HEK293T (cell line): ENCODE measurements at places on chromosomes 5 and 9.

DNA sequence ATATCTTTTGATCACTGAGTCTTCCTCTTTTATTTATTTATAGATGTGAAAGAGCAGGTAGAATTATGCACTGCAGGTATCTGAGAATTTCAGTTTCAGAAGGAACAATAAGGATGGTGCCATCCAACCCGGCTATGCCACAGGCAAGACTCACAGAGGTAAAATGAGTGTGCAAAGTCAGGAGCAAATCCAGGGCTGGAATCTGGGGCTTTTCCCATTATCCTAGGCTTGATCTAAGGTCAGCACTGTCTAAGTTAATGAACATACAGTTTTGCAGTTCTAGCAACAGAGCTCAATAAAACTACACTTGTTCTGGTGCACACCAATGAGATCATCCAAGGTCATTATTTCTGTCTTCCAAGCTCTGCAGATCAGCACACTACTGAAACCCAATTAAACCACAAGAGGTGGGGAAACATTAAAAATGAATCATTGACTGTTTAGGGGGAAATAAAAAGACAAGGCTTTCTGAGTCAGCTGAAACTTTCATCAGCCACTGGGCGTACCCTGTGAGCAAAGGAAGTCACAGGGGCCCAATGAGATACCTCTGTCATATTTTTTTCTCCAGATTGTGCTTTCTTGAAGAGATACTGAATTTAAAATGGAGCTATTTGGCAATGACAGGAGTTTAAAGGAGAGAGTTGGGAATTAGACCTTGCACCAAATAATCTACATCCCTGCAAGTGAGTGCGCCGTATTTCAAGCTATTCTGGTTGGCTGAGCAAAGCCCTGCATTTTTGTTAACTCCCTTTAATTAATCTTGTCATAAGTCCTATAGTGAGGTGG is 662.2 kb upstream of the ZNF608 start:
- peak; percentile 39 for DNase-seq

- DNase-seq, result no peak
Measured at GRCh38 chr5:60597572-60598320, 102.2 kb downstream of the DEPDC1B start.

GRCh38 chr9:85001925-85002324 is 332.4 kb downstream of the NTRK2 start:
- DNase-seq, result no peak

- DNase-seq, result no peak
Measured at GRCh38 chr5:120240706-120241105, 223.4 kb upstream of the PRR16 start.

- DNase-seq, result no peak
Measured at GRCh38 chr9:112091810-112092209, 83.3 kb downstream of the SUSD1 start.

DNA sequence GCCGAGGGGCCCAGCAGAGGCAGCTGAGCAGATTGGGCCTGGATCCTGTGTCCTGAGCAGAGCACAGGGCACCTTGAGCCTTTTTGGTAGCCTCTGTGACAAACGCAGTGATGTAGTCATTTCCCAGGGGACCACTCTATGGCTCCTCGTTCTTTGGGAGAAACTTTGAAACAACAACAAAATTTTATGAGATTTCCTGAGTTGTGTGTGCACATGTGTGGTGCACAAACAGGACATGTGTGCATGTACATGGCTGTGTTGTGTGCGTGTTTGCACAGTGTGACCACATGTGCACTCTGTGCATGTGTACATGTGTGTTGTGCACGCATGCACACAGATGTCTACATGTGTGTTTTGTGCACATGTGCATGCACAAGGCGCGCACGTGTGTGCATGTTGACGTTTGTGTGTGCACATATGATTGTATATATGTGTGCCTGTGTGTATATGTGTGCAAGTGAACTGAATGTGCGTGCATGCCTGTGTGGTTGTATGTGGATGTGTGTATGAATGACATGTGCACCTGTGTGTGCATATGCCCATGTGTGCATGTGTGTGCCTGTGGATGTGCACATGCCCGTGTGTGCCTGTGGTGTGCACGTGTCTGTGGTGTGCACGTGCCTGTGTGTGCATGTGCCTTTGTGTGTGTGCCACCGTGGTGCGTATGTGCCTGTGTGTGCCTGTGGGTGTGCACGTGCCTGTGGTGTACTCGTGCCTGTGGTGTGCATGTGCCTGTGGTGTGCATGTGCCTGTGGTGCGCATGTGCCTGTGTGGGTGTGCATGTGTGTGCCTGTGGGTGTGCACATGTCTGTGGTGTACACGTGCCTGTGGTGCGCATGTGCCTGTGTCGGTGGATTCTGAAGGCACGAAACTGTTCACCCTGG is 221.6 kb downstream of the CACNA1B start:
- no peak for DNase-seq

DNA sequence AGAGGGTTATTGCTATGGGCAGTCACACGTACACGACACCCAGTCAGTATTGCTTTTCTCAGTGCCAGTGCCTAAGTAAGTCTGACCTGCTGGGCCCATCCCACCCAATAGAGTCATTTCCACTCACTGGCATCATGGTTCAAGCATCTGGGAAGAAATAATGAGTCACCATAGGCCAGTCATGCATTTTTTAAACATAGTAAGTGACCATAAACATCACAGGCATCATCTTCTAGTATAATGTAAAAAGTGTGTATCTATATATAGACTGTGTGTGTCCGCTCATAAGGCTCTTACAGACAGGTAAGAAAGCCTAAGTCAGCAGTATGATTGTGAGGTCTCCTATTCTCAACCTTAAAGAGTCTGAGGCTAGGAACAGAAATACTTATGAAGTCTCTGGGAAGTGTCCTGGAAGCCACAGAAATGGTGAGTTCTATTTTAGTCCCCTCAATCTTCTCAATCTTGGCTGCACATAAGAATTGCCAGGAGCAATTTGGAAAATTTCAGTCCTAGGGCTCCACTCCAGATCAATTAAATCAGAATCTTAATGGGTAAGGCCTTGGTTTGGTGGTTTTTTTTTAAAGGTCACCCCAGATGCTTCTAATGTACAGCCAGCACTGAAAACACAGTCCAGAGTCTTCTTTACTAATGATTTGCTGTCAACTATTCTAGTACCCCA is 65.2 kb downstream of the ZNF366 start:
- no peak for DNase-seq
